Left lung (tissue), 14 donors: ENCODE measurements at places on chromosomes 6 and 20.

GRCh38 chr20:11608736-11609135 is 309.0 kb upstream of the BTBD3 start:
- no peak for DNase-seq

GRCh38 chr6:111663692-111664564 is 58.2 kb upstream of the TRAF3IP2 start:
- DNase-seq: no peak

- DNase-seq: no peak
Observed at GRCh38 chr20:51480507-51481270, 61.8 kb downstream of the NFATC2 start.

- DNase-seq: no peak
Observed at GRCh38 chr6:101668496-101669030, 275.1 kb downstream of the GRIK2 start.

- DNase-seq: peak; percentile 30
Observed at GRCh38 chr6:7542065-7542873, 798 bp downstream of the DSP start.

DNA sequence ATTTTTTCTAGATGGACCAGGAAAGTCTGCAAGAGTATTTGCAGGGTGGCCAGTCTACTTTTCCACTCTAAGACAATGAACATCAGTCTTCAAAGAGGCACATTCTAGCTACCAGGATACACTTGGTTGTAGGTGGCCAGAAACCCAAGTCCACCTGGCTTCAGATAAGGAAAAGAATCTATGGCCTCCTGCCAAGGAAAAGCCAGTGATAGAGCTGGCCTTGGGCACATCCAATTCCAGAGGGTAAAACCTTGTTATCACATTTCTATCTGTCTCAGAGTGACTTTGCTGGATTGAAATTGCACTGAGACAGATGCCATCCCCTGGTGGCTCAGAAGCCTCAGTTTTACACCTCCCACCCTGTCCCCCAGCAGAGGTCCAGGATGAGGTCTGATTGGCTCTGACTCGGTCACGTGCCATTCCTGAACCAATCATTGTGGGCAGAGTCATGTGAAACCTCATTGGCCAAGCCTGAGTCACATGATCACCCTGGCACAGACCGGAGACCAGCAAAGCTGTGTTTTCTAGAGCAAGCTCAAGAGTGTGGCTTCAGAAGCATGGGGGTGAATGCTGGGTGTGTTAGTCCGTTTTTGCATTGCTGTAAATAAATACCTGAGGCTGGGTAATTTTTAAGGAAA is 497.4 kb upstream of the SULF2 start:
- DNase-seq: no peak

DNA sequence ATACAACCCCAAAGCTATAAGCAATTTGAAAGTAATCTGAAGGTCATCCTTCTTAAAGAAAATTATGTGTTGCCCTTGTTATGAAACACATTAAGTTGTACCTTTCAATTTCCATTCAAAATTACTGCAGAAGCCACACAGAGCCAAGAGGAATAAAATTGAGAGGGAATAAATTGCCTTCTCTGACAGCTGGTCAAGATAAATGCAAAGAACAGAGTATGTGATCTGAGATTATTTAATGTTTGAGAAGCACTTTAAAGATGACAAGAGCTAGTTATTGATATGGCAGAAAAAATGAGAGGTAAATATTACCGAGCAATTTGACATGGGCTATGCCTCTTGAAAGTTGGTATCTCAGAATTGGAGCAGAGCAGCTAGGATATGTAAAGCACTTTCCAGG is 61.6 kb downstream of the TRDN start:
- no peak for DNase-seq

DNA sequence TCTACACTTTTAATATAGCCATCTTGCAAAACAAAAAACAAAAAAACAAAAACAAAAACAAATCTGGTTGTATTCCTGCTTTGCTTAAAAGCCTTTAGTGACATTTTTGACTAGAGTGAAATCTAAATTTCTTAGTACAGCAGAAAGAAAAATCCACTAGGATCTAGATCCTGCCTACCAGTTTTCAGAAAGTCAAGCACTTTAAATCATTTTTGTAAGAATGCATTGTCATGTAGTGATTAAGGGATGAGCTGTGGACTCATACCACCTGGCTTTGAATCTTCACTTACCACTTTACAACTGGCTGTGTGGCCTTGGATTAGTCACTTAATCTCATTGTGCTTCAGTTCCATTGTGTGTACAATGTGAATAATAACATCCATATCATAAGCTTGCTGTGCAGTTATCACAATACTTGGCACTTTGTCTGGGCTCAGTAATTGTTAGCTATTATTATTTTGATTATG is 4.0 kb downstream of the MKKS start:
- DNase-seq: no peak

GRCh38 chr6:18280084-18280483 is 15.8 kb upstream of the DEK start:
- no peak for DNase-seq

GRCh38 chr20:13817342-13817741 is 32.5 kb downstream of the NDUFAF5 start:
- no peak for DNase-seq

GRCh38 chr6:62940848-62941247 is 270.4 kb upstream of the FKBP1C start:
- DNase-seq: no peak

GRCh38 chr20:51016521-51016920 is 6.4 kb downstream of the KCNG1 start:
- no peak for DNase-seq

GRCh38 chr6:129767776-129768485 is 58.0 kb upstream of the ARHGAP18 start:
- DNase-seq: no peak

- DNase-seq: no peak
Observed at GRCh38 chr6:38375341-38375740, 264.4 kb downstream of the BTBD9 start.

DNA sequence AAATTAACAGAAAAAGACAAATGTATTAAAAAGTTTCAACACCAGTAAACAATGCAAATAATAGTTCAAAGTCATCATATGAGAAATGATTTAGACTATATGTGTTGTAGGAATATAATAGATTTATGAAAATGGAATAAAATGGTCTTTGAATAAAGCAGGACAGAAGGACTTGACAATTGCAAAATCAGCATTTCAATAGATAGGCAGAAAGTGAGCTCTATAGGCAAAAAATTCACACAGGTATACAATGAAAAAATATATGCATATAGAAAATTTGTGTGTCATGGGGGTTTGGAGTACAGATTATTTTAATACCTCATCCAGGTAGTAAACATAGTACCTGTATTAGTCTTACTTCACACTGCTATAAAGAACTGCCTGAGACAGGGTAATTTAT is 571.1 kb upstream of the EYS start:
- DNase-seq: no peak

DNA sequence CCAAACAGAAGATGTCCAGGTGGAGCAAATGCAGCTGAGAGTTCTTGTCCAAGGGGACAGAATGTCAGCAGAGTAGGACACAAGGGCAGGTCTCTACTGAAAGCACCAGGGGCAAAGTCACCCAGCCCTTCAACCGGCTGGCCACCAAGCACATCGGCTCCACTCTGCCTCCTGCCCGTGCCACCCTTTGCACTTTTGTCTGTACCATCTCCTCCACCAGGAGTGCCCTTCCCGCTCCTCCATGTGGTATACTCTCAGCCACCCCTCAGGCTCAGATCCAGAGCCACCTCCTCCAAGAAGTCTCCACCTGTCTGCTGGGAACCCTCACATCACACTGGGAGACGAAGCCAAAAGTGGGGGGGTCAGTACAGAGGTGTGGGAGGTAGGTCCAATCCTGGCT is 4.1 kb upstream of the HSPA12B start:
- no peak for DNase-seq

DNA sequence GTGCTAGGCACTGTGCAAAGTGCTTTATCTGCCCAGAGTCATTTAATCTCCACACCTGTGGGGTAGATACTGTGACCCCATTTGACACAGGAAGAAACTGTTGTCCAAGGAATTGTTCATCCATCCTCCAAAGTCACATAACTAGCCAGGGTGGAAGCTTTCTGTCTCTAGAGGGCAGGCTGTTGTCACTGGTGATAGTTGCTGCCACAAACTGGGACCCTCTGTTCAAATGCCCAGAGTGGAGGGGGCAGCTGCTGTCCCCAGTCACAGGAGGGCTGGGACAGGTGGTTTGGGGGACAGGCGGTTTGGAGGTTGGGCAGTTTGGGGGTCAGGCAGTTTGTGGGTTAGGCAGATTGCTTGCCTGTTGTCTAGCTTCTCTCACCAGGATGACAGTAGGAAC is 16.1 kb upstream of the TMEM242 start:
- no peak for DNase-seq

GRCh38 chr6:17928514-17929430 is 58.7 kb downstream of the KIF13A start:
- DNase-seq: no peak

DNA sequence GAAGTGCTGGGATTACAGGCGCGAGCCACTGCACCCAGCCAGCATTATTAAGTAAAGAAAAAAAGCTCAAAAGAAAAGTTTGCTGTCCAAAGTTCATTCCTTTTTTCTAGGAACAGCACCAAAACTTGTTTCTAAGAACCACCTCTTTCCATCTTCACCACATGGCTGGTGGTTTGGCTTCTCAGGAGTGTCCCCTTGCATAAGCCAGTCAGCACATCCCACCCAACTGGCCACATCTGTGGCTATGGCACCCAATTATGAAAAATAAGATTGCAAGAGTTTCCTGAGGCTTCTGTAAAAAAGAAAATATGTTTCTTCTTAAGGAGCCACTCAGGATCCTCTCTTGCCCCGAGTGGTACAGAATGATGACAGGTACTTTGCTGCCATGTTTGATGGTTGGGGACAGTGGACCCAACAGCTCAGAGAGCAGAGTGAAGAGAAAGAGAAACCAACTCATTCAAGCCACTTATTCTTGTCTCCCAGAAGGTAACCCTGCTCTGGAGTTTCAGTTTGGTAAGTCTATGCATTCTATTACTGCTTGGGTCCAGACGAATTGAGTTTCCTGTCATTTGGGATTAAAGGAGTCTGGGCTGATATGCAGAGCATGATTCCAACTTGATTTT is 65.3 kb downstream of the PSMB1 start:
- DNase-seq: no peak

DNA sequence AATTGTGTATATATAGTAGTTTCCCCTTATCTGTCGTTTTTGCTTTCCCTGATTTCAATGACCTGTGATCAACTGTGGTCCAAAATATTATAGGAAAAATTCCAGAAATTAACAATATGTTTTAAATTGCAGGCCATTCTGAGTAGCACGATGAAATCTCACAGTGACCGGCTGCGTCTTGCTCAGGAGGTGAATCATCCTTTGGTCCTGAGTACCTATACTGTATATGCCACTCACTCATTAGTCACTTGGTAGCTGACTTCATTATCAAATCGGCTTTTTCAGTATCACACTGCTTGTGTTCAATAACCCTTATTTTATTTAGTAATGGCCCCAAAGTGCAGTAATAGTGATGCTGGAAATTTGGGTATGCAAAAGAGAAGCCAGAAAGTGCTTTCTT is 728.3 kb upstream of the EYS start:
- DNase-seq: no peak
